Uterus (tissue), 4 donors: ENCODE measurements at places on chromosomes 12 and 14. TPM values are rescaled to one million over a fixed set of nuclear protein-coding genes. Genes with fewer than 3 reads are reported as not detected.
A peak's percentile ranks its signal among the peaks of the same experiment; 100 is the strongest.

GRCh38 chr14:54312166-54312801 is 84.5 kb upstream of the CDKN3 start:
- no peak for DNase-seq

- DNase-seq, result no peak
Observed at GRCh38 chr14:96173636-96174475, 30.8 kb upstream of the BDKRB2 start.

GRCh38 chr12:1972856-1973317 is 31.4 kb downstream of the DCP1B start:
- DNase-seq, result peak; percentile 87

GRCh38 chr12:56288705-56289387 is 11.3 kb downstream of the CS start:
- DNase-seq, result no peak

DNA sequence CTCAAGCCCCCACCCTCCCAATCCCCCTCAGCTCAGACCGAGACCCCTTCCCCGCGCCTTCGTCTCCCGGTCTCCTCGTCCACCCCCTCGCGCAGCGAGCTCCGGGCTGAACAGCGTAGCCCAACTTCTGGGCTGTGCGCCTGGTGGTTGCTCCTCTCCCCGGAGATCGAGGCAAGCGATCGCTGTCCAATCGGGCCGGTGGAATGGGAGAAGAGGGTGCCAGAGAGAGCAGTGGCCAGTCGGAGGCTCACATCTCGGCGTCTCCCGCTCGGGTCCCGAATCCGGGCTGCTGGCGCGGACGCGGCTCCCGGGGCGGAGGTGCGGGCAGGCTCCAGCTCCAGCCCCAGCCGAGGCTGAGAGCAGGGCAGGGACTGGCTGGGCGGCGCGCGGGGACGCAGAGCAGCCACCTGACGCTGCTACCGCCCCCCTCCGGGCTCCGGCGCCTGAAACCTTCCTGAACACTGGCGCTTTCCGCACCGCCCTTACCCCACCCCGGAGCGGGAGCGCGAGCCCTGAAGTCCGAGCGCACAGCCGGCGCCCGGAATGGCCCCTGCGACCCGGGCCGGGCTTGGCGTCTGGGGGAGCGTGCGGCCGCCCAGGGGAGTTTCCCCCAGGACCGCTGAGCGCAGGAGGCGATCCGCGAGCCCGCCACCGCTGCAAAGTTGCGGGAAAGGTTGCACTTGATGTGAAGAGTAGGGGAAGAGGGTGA is 508 bp upstream of the KCNH5 start:
- peak; percentile 18 for DNase-seq

DNA sequence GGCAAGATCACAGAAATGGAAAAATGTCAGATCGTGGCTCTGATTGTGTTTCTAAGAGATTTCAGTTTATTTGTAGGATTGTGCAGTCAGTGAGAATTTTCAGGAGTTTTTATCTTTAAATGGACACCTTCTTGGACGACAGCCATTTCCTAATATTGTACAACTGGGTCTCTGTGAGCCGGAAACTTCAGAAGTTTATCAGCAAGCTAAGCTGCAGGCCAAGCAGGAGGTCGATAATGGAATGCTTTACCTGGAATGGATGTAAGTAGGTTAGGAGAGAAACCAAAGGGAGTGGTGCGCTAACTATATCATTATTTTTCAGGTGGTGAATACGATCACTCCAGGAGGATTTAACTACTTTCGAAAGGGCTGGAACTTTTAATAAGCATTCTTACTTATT is 26.4 kb downstream of the APAF1 start:
- no peak for DNase-seq

DNA sequence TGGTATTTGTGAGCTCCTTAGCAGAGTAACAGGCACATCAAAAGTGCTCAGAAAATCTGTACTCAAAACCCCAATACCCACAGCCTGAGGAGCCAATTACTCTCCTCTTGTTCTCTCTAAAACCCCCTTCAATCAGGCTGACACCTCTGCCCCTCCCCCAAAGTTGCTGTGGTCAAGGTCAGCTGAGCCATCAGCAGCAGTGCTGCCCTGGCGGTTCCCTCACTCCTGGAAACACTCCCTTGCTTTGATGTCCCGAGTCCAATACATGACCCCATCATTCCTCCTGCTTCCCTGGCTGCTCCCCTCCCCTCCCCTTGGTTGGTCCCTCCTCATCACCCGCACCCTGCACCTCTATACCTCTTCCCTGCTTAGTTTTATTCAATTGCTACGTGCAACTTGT is 57.2 kb upstream of the C14orf132 start:
- DNase-seq, result no peak

DNA sequence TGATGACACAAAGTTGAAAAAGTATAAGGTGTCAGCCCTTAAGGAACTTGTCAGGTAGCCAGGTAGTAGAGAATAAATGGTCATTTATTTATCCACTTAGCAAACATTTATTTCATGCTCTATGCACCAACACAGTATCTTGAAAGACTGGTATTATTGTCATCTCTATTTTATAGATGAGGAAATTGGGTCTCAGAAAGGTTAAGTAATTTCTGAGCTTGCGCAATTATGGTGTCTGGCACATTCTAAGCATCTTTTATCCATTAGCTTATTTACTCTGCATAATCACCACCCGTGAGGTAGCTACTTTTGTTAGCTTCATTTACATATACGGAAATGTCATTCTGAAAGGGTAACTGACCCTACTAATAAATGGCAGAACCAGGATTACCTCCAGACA is 2.5 kb upstream of the UTP20 start:
- no peak for DNase-seq

DNA sequence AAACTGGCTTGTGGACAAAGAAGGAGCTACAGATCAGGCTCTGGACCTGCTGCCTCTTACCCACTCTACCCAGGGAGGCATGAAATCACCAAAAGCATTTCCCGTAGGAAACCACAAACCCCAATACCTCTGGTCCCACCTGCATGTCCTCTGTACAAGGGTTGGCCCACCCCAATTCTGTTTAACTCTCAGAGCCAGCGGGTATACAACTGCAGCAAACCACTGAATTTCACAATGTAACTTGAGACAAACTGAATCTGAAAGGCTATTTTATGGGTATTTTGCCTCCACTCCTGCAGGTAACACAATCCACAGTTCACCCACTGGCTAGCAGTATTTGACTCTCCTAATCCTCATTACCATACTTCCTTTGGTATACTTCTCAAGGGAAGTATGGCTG is 16.5 kb downstream of the SIX1 start:
- DNase-seq, result no peak

- DNase-seq, result no peak
Observed at GRCh38 chr14:68670359-68670715, 122.5 kb downstream of the ZFP36L1 start.

GRCh38 chr12:3202096-3202495 is 124.9 kb downstream of the TSPAN9 start:
- DNase-seq, result no peak

- DNase-seq, result peak; percentile 23
Observed at GRCh38 chr12:113359939-113360748, 1.8 kb downstream of the PLBD2 start.

- DNase-seq, result no peak
Observed at GRCh38 chr14:58414845-58415244, 12.5 kb downstream of the TIMM9 start.

DNA sequence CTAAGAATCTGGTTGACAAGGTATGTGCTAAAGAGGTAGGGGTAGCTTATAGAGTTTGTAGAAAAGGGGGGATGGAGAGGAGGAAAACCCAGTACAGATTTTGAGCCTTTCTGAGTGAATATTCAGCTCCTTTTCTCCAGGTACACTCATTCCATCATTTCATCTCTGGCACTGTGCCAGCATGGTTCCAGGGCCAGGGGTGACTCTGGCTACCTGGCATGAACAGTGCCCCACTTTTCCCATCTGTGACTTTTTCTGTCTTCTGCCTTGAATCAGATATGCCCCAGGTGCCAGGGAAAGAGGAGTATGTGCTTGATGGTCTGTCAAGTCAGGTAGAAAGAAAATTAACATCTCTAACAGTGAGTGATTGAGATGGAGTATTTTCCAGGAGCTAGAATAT is 175.7 kb downstream of the CACNA1C start:
- no peak for DNase-seq

DNA sequence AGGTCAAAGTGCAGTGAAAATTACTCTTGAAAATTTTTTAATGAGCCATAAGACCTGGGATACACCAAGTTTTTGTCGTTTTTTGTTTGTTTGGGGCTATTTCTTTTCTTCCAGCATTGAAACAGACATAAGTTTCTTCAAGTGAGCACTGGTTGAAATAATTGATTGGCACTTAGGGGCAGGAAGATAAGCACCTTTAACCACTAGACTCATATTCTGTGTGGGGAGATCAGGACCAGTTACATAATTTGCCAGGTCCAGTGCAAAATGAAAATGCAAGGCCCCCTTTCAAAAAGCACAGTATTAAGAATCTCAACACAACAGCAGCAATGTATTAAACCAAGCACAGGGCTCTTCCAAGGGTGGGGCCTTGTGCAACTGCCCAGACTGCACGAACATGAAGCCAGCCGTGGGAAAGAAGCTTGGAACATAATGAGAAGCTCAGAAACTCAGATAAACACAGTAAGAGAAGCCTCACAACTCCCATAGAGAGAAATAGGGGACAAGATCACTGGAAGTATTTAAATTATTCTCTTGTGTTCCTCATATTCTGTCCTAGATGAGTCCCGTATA is 3.2 kb upstream of the TCP11L2 start:
- no peak for DNase-seq

DNA sequence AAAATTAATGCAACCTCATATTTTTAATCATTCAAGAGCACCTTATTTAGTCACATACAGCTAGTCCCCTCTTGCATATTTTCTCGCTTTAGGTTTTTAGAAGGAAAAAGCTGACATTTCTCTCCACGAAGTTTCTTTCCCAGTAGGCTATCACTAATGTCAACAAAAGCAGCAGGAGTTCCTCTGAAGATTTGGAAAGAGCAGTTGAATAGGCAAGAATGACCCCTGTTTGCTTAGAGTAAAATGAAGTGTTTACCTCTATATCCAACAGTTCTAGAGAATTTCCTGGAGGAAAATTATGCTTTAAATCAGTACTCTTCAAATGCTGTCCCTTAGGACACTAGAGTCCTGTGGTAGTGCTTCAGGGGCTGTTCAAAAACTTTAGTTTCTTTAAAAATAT is 188.1 kb upstream of the PRKD1 start:
- no peak for DNase-seq

DNA sequence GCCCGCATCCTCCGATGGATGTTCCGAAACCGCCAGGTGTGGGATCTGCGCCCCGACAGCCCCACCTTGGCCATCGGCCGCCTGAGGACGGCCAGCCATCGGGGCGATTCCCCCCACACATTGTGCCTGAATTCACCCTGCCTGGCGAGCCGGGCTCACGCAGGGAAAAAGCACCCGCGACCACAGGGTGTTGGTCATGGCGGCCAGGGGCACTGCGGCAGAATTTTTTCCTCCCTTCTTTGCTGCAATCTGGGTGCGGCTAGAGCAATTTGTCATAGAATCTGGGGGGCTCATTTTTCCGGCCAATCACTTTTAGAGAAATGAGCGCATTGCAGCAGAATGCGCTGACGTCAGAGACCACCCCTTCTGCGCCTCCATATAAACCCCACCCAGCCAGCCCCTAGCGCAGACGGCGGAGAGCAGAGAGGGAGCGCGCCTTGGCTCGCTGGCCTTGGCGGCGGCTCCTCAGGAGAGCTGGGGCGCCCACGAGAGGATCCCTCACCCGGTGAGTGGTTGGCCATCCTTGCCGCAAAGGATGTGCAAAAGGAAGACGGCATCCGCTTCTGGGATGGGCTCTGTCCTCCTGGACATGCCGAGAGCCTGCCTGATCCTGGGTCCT is at the start of gene MEG3:
TSS of gene MEG3 (plus strand) at position 406 of the 619 bp plus-strand sequence.
- DNase-seq, result peak; percentile 65

- DNase-seq, result no peak
Observed at GRCh38 chr12:2317772-2318171, 265.0 kb downstream of the CACNA1C start.

GRCh38 chr12:1439201-1439600 is 155.2 kb downstream of the FBXL14 start:
- no peak for DNase-seq

GRCh38 chr14:63852817-63853731 is at the start of gene SYNE2:
TSS of gene SYNE2 (plus strand) at chr14:63853004. CDS start at chr14:63909149, 56,145 bp downstream.
- peak; percentile 67 for DNase-seq

- no peak for DNase-seq
Observed at GRCh38 chr14:73339846-73340595, 102.7 kb downstream of the PAPLN start.

- DNase-seq, result no peak
Observed at GRCh38 chr12:107847830-107848229, 73.3 kb downstream of the ASCL4 start.

DNA sequence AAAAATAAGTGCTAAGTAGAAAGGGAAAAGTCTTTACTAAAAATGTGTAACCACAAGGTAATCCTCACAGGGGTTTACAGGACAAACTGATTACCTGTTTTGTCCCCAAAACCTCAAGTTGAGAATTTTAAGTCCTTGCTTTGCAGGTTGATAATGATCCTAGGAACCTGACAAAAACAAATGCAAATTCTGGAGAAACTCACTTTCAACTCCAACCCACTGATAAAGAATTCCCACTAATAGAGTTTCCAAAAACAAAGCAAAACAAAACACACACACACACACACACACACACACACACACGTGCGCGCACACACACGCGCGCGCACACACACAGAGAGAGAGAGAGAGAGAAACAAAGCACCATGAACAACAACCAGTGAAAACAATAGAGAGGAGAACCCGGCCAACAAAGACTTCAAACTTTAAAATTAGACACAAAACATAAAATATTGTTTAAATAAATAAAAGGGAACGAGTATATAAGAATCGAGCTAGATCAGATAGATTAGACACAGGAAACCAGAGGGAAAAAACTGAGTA is 187.0 kb upstream of the FOXN3 start:
- no peak for DNase-seq

- no peak for DNase-seq
Observed at GRCh38 chr12:119802472-119802871, 74.6 kb downstream of the CIT start.

GRCh38 chr12:90959032-90959431 is 4.1 kb upstream of the CCER1 start:
- no peak for DNase-seq

DNA sequence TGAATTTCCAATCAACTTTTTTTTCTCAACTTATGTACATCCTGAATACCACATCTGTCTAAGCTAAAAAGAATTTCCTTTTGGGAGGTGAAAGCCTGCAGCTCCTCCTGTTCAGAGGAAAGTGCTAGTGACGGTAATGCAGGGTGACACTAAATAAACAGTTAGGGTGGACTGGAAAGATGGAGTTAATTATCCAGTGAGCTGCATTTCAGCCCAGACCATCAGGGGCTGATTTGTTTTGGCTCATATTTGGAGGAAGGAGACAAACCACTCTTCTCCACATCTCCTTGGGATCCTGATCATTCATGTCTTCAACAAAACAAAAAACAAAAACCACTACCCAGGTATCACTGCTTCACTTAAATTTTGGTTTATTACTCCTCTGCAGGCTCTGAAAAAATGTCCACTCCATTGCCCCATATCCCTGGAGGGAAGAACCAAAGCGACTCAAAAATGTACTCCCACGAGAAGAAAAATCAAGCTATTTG is 5.1 kb upstream of the SIX1 start:
- DNase-seq, result no peak

The CAND1 gene
- 257 TPM for total RNA-seq

The MYO1H gene
- total RNA-seq, result not detected

The STRN3 gene
- total RNA-seq, result 82.0 TPM

The NEUROD4 gene
- not detected for total RNA-seq

The RILPL1 gene
- 9.1 TPM for total RNA-seq

The BATF gene
- 0.28 TPM for total RNA-seq

The SIRT4 gene
- 4.1 TPM for total RNA-seq

The LUM gene
- 930 TPM for total RNA-seq

The BICDL1 gene
- 2.2 TPM for total RNA-seq

The CCDC77 gene
- 3.1 TPM for total RNA-seq

The SDS gene
- not detected for total RNA-seq

The NOXRED1 gene
- total RNA-seq, result not detected

The TMPRSS12 gene
- not detected for total RNA-seq

The WIF1 gene
- not detected for total RNA-seq

The GPR84 gene
- not detected for total RNA-seq
